ENCODE measurements at places on chromosomes 6 and 20.

DNA sequence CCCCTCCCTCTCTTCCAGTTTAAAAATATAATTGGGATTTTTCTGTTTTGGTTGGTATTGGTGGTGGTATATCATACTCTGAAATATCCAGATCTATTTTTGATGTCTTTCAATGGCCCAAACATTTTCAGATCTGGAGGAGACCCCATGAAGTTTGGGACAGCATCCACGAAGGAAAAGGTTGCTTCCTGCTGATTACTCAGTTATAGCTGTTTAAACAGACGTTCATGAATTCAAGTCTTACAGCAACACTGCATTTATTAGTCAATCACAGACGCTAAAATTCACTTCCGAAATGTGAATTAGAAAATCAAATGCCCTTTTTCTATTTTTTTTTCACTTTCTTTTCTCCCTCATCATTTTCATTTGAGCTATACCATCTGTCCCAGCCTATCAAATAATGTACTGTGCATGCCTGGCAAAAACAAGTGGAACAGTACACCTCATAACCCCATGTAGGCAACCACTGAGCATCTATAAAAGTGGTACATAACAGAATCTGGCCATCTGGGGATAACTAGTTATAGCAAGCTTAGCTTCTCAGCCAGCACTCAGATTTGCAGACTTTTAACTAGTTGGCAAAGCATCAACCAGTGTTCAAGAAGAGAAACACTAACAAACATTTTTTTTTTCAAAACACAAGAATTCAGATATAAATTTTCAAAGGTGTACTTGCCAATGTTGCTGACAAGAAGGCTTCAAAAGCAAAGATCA is 124.5 kb downstream of the HIVEP2 start:
- no peak for DNase-seq

GRCh38 chr6:169885831-169886230 is 134.4 kb downstream of the ERMARD start:
- no peak for DNase-seq

DNA sequence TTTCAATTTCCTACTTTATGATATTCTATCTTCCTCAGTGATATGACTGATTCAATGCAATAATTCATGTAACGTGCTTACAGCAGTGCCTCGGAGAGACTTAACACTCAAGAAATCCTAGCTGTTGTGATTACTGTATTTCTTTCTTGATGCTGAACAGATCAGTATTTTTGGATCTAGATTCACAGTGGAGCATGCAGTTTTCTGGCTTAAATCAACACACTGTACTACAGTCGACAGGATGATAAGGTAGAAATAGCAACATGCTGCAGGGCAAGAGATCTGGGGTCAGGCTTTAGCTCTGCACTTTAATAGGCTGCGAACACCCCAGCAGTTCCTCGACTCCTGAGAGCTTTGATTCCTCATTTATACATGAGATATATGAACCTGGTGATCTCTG is 161.0 kb downstream of the AIG1 start:
- no peak for DNase-seq

GRCh38 chr6:30071081-30071818 is 4.3 kb downstream of the PPP1R11 start:
- no peak for DNase-seq
